ENCODE measurements at places on chromosomes 13 and 19.
A peak's percentile ranks its signal among the peaks of the same experiment; 100 is the strongest.

DNA sequence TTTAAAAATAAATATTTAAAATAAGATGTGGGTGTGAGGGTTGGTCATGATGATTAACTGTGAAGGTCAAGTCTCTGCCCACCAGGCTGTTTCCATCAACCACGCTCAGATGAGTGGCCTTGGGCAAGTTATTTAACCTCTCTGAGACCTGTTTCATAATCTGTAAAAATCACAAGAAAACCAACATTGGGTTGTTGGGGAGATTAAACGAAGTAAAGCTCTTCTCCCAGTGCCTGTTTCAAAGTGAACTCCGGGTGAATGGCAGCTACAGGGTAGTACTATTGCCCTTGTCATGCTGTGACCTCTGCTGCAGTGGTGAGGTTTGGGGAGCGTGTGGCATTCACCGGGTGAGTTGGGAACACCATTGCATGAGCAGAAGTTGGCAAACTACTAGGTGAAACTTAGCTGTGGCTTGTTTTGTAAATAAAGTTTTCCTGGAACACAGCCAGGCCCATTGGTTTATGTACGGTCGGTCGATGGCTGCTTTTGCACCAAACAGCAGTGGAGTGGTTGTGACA, 153.2 kb downstream of the USP12 start:
- DNase-seq = no peak

DNA sequence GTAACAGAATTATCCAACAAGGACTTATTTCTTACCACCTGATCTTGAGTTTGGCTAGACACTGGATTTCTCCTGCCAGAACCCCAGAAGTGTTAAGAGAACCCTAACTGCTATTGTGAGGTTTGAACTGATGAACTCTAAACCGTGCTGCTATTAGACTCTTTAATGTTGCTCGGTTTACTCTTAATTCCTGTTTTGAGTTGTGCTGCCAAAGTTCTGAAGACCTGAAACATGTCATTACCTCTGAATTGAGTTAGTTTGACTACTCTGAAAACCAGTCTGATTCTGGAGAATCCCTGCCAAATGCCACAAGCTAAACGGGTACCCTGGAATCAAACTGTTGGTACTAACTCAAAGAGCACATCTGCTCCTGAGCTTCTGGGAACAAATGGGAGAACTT, 215.5 kb downstream of the KLF12 start:
- no peak for DNase-seq

DNA sequence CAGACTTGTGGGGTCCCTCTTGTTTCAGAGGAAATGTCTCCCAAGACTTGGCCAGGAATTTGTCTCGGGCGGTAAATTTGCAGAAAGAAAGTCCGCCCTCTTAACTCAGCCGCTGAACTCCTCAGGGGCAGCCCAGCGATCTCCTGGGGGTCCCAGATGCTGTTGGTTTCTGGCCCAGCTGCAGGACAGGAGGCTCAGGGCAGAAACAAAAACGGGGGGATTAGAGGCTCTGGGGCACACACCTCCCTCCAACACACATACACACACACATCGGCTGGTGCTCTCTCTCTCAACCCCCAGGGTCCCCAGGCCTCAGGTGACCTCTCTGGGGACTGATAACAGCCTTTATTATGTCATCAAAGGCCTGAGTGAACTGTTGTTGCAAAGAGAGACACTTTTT, 7.1 kb downstream of the ARHGEF18 start:
- DNase-seq = no peak

DNA sequence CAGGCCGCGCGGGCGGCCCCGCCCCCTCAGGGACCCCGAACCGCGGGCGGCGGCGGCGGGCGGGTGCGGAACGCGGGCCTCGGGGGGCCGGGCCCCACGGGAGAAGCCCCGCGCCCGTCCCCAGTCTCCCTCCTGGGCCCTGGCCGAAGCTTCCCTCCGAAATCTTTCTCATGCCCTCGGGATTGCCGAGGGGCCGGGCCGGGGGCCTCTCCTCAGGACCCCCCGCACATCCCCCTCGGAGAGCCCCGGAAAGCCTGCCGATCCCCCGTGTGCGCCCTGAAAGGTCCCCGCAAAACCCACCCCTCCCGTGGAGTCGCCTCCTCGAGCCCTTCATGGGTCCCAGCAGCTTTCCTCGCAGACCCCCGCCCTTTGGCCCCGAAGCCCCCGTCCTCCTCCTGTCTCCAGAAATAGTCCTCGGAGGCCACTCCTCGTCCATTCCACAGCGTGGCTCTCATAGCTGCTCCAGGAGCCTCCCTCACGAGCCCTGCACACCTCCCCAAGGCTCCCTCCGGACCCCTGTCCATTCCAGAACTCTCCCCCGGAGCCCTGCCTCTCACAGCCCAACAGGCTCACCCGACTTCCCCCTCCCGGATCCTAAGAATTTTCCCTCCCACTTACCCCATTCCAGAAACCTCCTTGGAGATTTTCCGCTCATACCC, 555 bp downstream of the SAMD4B start:
- peak; percentile 59 for DNase-seq

- no peak for DNase-seq
Observed at GRCh38 chr19:1081301-1082164, 13.6 kb downstream of the POLR2E start.

DNA sequence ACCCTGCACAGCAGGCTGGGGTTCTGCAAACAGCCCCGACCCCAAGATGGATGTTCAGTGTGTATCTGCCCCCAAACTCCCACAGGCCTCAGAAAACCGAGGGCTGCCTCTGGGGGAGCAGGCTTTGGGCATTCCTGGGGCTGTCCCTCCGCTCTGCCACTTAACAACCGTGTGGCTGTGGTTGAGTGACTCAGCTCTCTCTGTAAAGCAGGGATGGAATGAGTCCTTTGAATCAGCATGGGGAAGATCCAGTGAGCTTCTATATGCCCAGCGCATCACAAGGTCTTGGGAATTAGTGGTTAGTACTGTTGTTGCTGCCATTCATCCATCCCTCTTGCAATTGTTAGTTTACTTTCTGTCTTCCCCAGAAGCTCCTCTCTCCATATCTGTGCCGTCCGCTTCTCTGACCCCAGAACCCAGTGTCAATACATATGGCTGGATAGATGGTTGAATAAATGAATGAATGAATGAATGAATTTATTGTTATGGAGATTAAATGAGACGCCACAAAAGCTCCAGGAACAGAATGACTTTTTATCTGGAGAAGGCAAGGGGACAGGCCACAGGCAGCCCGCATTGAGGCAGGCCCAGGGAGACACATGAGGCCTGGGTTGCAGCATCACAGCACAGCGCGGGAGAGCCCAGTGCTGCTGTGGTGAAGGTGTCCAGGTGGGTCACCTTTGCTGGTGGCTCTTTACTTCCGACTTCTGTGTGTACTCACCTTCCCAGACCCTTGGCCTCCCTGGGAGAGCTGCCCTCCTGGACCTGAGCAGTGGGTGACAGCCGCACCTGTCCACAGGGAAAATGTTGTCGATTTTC, 89.2 kb downstream of the RGCC start:
- DNase-seq = no peak

DNA sequence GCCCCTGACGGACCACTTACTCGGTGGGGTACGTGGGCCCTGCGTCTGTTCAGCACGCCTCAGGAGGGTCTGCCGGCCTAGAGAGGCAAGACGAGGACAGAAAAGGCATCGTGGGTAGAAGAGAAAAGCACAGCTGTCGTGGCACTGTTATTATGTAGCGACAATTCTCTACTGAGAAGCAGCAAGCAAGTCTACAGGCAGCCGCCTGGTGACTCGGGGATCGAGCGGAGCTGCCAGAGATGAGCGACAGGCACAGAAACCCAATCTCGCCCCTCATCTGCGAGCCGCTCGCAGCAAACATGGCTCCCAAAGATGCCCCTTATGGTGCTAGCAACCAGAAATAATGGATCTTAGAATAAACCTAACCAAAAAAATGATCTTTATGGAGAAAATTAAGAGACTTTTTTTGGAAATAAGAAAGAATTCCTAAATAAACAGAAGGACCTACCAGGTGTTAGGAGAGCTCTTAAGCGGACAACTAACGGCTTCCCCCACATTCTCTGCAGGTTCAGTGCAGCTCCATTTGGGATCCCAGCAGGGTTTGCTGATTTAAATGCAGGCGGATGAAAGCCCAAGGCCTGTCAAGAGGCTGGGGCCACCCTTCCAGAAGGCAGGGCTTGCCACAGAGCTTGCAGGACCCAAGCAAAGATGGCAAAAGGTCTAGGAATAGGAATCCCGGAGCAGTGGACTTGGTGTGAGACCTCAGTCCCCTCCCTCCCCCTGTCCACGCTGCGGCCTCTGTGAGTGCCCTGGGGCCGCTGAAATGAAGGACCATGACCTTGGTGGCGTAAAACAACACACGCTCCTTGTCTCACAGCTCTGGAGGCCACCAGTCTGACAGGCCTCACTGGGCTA, 152.6 kb downstream of the KDM4B start:
- DNase-seq = no peak

DNA sequence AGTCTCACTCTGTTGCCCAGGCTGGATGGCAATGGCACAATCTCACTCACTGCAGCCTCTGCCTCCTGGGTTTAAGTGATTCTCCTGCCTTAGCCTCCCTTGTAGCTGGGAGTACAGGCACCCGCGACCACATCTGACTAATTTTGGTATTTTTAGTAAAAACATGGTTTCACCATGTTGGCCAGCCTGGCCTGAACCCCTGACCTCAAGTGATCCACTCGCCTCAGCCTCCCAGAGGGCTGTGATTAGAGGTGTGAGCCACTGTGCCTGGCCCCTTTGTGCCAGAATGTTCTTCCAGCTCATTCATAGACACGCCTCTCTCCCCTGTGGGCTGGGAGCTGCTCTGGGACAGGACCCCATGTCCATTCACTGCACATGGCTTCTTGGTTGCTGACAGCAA, 9.1 kb downstream of the MYDGF start:
- no peak for DNase-seq

GRCh38 chr19:7858109-7858770, 15.9 kb downstream of the PRR36 start:
- no peak for DNase-seq

GRCh38 chr13:60562096-60562780, 165.2 kb downstream of the TDRD3 start:
- no peak for DNase-seq

DNA sequence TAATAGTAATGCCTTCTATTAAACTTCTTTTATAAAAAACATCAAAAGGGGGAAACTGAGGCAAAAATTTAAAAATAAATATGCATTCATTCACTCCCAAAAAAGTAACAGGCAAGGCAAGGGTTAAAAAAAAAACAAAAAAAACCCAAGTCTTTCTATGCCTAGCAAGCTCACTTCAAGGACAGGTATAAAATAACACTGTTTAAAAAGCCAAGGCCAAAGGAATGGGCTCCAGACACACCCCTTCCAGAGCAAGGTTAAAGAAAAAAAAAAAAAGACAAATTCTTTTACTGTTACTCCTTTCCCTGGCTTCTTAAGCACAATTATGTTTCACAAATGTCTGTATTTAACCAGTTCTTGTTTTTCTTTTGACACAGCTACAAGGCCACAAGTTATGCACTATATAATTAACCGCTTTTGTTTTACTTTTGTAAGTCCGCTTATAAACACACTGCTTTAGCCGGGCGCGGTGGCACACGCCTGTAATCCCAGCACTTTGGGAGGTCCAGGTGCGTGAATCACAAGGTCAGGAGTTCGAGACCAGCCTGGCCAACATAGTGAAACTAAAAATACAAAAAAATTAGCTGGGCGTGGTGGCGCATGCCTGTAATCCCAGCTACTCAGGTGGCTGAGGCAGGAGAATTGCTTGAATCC, 3.6 kb downstream of the SIGLEC11 start:
- DNase-seq = peak; percentile 9

Measured in aorta (tissue), 5 donors.